Activated CD4-positive, alpha-beta T cell treated with anti-CD3 and anti-CD28 coated beads for 36 hours (primary cell): ENCODE measurements at places on chromosomes 1 and 21.

DNA sequence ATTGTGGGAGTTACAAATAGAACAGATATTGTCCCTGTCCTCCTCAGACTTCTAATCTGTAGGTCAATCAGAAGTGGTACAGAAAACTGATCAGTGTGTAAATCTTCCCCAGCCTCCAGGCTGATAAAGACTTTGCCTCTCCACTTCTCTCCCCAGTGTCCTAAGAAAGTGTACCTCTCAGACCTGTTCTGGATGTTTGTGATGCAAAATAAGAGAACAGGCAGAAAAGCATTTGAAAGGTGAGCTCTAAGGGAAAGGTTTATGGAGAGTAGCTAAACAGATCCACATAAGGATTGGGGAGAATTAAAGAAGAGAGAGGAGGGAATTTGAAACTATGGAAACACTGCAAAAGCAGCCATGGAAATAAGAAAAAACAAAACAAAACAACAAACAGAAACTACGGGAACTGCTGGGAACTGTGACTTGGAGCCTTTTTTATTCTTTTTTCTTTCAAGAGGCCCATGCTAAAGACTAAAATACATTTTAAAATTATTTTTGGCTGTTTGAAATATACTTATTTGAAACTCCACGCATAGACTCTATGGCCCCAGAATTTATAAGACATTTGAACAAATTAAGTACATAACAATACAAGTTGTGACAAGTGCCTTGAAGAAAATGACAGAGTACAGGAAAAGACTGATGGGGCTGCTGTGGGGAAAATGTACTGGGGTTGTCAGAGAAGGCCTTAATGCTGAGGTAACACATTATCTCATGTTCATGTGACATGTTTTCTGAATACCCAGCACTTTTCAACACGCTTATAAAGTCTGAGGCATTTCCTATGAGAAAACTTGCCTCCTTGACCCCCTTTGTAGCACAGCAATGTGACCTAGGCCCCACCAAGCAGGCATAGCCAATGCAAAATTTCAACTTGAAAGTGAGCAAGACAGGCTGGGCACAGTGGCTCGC lies 51.2 kb downstream of the TRAF5 start:
- DNase-seq = no peak

DNA sequence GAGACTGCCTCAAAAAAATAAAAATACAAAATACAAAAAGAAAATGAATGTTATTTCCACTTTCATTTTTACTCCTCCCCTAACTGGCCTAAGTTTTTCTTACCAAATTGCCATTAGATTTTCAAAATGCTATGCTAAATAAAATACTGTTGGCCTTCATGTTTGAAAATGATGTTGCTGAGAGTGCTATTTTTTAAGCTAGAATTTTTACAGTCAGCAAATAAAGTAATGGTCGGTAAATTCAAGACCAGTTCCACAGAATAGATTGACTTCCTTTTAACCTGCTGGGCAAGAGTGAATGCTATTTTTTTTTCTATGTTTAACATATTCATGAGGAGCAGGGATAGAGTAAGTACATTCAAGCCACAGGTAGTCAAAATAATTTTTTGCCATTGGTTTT lies 31.7 kb downstream of the ZNF281 start:
- no peak for DNase-seq

GRCh38 chr1:6888870-6889269 lies 103.6 kb downstream of the CAMTA1 start:
- no peak for DNase-seq

DNA sequence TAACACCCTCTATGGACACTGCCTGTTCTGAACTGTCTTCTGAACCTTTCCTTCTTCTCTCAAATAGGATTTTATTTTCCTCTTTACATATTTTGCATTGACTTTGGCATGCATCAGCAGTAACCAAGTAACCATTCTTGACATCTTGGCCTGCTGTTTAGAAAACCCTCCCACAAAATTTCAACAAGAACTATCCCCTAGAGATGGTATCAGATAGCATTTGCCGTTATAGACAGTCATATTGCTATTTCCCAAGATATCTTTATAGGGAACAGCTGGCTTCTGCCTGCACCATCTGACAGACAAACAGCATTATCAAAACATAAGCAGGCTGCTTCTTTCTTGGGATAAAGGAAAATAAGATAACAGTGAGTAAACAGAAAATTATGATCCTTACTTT lies 54.7 kb downstream of the LHX8 start:
- no peak for DNase-seq

- DNase-seq = no peak
Observed at GRCh38 chr1:155499953-155500639, 62.5 kb downstream of the ASH1L start.

DNA sequence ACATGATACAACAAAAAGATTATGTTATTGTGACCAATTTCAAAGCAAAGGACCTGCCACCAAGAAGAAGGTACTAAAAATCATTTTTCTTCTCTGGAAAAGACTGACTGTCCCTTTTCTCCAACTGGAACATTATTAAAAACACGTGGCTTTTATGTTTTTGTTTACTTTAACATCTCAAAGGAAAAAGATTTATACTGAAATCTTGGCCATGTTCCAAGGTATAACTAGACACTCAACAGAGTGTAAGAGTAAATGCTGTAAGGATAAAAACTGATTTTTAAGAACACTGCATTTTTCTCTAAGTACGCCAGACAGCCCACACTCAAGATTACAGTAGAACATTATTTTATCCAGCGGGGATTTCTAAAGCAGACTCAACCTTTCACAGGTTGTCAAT lies 62.1 kb downstream of the BRWD1 start:
- DNase-seq = no peak

- DNase-seq = no peak
Observed at GRCh38 chr1:247496581-247497285, 38.8 kb upstream of the OR2B11 start.

- DNase-seq = peak; percentile 92
Observed at GRCh38 chr1:116168277-116169032, 57.3 kb downstream of the MAB21L3 start.

DNA sequence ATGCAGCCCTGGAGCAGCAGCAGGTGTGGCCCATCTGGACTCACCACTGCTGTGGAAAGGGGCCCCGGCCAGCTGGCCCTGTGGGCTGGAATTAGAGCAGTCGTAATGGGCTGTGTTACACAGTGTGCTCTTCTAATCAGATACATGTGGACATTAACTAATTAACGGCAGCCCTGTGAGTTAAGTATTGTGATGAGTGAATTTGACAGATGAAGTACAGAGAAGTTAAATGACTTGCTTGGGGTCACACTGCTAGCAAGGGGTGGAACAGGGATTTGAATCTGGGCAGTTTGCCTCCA lies 58.6 kb downstream of the MDM4 start:
- no peak for DNase-seq

DNA sequence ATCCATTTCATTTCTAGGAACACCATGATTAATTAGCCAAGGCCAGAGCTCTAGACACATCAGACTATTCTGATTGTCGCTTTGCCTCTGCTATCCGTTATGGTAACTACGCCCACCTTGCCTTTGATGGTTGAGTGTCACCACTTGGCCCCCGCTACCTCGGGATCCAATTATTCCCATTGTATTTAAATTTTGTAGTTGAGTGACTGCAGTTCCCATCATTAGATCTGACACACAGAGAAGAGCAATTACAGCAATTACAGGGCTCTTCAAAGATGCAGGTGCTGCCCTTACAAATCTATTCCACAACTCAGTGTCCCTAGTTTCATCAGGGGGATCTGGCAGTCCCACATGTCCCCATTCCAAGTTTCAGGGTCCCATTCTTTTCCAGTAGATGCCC lies 44.9 kb upstream of the ABCA4 start:
- DNase-seq = no peak

- peak; percentile 20 for DNase-seq
Observed at GRCh38 chr1:18322368-18323032, 158.2 kb upstream of the KLHDC7A start.

- DNase-seq = no peak
Observed at GRCh38 chr1:105785021-105785420, 1271.5 kb upstream of the PRMT6 start.

GRCh38 chr1:13794231-13795187 lies 94.5 kb downstream of the PRDM2 start:
- DNase-seq = peak; percentile 40

DNA sequence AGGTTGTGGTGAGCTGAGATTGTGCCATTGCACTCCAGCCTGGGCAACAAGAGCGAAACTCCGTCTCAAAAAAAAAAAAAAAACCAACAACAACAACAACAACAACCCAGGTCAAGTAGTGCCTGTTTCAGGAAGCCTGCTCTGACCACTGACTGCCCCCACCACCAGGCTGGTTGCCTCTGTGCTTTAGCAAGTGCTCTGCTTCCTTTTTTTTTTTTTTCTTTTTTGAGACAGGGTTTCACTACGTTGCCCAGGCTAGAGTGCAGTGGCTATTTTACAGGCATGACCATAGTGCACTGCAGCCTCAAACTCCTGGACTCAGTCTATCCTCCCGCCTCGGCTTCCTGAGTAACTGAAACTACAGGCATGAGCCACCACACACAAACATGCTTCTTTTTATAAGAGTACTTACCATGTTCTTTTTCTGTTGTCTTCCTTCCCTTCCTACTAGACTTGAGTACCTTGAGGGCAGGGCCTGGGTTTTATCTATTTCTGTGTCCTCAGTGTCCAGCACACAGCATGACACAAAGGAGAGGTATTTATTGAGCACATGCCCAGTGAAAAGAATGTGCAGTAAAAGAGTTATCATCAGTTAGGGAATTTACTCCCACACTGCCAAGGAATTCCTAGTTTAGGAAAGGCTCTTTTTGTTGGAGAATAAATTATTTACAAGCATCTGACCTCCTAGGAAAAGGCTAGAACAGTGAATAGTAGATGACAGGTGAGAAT lies 9.9 kb upstream of the COA7 start:
- no peak for DNase-seq

GRCh38 chr1:935751-936231 lies 12.1 kb downstream of the SAMD11 start:
- DNase-seq = no peak

DNA sequence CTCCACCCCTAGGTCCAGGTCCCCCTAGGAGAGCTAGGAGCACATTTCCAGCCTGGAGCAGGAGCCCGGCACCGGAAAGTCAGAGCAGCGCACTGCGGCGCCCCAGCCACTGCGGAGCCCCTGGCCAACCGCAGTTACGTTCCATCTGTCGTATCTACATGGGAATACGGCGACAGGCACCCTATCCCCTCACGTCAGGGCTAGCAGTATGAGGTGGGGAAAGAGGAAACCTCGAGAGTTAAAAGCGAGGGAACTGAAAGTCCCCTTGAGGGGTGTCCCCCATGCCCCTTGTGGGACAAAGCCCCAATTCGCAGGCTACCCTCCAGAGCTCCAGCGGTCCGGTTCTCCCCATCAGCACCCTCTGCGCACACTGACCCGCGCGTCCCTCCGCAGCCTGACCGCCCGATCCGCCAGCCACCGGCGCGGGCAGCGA lies 995 bp downstream of the COLGALT2 start:
- peak; percentile 24 for DNase-seq

GRCh38 chr1:230000493-230001184 lies 66.4 kb upstream of the GALNT2 start:
- no peak for DNase-seq

- DNase-seq = no peak
Observed at GRCh38 chr1:201470581-201470980, 1.6 kb upstream of the PHLDA3 start.

GRCh38 chr1:3219005-3219790 lies 150.2 kb downstream of the PRDM16 start:
- no peak for DNase-seq

GRCh38 chr1:21855257-21856096 lies 43.4 kb downstream of the LDLRAD2 start:
- DNase-seq = no peak
